ENCODE measurements at places on chromosomes 6 and 20. TPM values are rescaled to one million over a fixed set of nuclear protein-coding genes. Genes with fewer than 3 reads are reported as not detected.

OOEP gene
- 0.50 TPM for total RNA-seq

ARMH2 gene
- not detected for total RNA-seq

ZSWIM3 gene
- 0.44 TPM for total RNA-seq

DNA sequence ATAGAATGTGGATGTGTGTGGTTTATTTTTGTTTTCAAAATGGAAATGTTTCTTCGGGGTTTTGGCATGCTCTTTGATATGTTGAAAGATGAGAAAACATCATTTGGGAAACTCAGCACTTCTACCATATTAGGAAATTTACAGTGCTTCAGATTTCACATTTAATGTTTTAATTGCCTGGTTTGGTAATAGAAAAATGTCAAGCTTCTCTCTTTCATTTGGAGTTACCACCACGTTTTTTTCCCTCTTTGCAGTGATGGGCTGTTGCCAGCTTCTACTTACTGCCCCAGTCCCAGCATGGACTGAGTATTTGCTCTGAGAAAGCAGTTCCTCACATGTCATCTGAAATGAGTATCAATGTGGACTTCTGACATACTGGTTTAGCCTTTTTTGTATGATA, 267.7 kb downstream of the PRL start:
- no peak for DNase-seq

- no peak for DNase-seq
Measured at GRCh38 chr20:18971121-18971520, 157.5 kb downstream of the SCP2D1 start.
